ENCODE measurements at places on chromosomes 2 and 18.

DNA sequence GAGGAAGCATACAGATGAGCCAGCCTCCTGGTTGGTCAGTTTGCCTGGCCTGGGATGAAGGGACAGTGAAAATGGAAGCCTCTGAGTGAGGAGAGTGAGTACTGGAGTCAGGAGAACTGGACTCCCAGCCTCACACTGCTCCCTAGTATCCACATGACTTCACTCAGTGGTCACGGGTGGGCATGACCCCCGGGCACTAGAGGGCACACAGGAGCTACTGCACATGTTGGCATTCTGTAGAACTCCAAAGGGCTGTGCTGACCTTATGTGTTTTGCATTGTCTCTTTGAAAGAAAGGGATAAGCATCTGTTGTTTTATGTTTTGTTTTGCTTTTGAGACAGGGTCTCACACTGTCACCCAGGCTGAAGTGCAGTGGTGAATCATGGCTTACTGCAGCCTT, 23.7 kb downstream of the NCAPH start:
- no peak for DNase-seq

DNA sequence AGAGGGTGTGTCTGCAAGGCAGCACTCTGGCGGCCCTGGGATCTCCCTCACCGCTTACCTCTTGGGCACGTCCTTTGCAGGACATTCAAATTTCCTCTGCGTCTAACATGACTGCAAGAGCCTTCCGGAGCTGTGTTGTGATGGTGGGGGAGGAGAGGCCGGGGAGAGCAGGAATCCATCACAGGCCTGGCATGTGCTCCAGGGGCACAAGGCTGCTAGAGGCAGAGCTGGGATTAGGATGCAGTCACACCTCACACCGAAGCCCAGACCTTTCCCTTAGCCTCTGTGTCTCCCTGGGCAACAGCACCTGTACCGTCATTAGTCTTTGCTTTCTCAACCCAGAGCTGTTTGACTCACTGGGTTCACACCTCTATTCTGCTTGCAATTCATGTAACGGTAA, 111.3 kb downstream of the CMPK2 start:
- no peak for DNase-seq

DNA sequence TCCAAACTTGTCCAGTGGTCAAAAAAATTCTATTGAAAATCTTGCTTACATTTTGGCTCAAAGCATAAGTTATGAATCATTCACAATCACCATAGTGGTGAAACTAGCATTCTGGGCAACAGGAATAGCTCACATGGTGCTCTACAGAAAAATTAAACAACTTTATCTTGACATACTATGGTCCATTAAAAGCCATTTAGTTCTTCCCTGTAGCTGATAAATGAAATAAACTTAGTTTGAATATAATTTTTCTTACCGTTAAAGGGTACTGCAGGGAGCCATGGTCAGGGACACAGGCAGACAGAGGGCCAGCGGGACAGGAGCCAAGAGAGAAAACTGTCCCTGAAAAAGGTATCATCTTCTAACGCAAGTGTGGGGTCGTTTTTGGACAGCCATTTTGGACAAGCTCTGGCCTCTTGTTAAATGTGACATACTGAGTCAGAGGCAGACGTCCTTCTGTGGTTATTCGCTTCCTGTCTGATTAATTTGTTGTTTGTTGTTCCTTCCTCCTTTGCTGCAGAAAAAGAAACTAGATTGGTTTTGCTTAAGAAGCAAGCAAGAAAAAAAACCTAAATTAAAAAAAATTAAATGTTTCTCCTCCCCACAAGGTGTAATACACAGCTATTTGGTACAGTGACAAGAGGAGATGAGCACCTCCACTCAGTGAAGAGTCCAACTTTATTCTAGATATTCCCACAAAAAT, at the start of gene WIPF1:
WIPF1 (minus strand) TSS at position 460 of the 703 bp plus-strand sequence. CDS start 12,231 bp downstream, outside the sequence.
- no peak for DNase-seq

GRCh38 chr18:29172756-29173067, 995.8 kb upstream of the CDH2 start:
- no peak for DNase-seq

GRCh38 chr2:107597507-107597906, 229.2 kb upstream of the RGPD4 start:
- no peak for DNase-seq

GRCh38 chr2:218343591-218343990, 13.1 kb upstream of the CATIP start:
- no peak for DNase-seq

DNA sequence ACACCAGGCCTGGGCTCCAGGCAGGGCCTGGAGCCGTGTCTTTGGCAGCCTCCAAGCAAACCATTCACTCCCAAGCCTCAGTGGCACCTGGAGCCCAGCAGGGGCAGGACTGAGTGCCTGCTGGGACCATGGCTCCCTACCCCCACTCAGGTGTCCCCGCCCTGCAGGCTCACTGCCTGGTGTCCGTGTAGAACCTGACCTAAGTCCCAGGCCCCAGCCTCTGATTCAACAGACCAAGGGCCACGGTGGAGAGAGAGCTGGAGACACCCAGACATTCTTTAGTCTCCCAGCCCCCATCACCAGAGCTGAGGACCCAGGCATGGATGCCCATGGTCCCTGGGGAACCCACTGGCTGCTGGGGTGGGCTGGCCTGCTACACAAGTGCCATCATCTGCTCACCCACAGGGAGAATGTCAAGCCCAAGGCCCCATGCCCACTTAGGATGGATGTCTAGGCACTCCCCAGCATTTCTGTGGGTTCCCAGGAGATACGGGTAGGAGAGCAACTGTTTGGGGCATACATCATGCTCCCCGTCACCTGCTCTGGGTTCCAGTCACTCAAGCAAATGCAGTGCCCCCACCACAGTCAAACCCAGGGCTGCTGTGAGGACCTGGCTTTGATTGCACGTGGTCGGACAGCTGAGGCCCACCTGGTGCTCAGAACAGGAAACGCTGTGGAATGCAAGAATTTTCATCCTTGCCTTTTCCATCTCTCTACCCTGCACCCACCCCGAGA, 42.9 kb upstream of the ATG16L1 start:
- DNase-seq, result no peak

GRCh38 chr2:190766595-190766994, 114.0 kb upstream of the GLS start:
- DNase-seq, result no peak

DNA sequence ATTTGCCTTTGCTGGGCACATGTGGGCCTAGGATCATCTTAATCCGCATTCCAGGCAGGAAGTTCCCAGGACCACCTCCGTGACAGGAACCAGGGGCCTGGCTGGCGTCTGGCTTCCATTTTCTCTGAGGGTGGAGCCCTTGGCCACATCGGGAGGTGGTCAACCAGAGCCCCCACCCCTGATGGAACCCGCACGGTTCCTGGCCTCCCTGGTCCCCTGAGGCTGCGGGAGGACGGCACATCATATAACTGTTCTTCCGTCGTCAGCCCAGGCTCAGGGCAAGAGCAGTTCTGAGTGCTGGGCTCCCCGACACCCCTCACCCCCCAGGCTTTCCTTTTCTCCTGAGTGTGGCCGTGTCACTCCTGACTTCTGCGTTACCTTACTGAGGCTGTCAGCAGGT, 13.5 kb downstream of the ESPNL start:
- DNase-seq, result no peak

DNA sequence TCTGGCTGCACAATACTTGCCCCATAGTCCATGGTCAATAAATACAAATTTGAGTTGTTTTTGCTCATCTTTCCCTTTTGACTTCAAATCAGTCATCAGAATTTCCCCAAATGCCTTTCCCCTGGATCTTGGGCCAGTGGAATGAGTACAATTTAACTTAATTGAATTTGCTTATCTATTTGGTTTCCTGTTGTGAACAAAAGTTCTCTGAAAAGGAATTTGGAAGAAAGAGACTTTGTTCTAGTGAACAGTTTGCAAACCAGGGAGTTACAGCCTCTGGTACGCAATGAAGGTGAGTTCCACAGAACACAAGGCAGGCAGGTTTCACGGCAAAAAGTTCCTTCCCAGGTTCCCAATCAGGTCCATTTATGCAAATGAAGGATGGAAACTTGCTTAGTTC, 1.2 kb upstream of the UGT1A1 start:
- no peak for DNase-seq

DNA sequence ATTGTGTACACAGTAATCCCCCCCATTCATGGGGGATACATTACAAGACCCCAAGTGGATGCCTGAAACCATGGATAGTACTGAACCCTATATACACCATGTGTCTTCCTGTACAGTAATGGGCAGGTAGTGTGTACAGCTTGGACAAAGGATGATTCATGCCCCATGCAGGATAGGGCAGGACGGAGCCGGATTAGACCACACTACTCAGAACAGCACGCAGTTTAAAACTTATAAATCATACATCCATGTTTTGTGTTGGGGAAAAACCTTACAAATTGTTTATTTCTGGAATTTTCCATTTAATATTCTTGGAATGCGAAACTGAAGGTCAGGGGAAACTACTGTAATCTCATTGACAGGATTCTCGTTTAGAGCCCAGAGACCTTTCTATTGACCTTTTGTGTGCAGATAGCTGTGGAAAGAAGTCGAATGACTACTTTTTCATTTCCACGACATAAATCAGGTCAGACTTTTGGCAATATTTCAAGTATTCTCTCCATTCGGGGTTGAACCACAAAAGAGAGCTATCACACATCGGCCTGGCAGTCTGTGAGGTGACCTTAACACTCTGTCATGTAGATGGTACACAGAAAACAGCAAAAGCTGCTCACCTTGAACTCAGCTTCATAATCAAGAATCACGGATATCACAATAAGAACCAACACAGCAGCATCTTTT, 9.9 kb upstream of the YPEL5 start:
- DNase-seq, result no peak

DNA sequence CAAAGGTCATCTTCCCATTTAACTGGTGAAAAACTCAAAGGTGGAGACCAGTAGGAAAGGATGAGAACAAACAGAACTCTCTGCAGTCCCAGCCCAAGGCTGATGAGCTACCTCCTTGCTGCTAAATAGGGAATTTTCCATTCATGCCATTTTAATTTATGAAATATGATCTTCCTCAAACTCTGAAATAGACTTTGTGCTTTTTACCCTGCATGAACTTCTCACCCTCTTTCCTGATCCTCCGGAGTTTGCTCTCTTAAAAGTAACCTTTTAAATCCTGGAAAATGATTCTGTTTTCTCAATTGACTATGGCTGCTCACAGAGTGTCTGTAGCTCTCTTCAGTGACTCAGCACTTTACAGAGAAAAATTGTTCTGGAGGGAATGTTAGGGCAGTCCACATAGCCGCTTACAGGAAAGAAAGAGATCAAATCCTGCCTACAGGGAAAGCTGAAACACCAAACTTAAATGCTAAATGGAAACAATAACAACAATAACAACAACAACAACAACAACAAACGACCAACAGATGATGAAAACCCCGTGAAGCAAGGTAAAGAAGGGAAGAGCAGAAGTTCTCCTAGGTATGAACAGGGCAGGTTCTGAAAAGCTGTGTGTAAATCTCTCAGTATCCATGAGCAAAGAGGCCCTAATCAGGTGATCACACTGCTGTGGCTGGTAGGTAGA, 79.8 kb upstream of the SESTD1 start:
- DNase-seq, result no peak

DNA sequence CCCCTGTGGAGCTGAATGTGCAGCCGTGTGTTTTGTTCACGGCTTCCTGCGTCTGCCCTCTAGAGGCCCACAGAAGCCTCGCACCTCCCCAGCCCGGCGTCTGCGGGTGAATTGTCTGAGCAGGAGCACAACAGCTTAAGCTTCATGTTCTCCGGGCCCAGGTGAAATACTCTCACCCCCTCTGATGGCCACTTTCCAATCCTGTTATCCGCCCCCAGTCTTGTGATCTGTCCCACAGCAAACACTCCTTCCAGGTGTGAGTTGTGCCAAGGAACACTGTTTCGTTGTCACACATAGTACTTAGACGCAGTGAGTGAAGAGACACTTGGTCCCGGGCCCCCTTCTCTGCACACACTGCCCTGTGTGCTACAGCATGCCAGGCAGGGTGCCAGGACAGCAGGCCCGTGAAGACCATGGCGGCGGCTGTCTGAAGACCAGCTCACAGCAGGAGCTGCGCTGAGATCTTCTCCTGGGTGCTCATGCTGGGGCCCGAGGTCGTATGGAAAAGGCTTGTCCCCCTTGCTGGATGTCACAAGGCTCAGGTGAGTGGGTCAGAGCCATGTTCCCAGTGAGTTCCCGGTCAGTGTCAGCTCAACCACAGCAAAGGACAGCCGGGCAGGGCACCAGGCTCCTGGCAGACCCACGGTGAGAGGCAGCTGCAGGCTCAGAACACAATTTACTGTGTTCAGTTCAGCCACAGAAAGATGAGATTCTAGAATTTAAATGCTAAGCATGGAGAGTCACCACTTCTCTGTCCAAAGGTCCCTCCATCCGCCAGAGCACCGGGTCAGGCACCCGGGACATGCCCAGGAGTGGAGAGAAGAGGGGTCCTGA, 6.8 kb upstream of the PXDN start:
- DNase-seq, result peak; percentile 46

DNA sequence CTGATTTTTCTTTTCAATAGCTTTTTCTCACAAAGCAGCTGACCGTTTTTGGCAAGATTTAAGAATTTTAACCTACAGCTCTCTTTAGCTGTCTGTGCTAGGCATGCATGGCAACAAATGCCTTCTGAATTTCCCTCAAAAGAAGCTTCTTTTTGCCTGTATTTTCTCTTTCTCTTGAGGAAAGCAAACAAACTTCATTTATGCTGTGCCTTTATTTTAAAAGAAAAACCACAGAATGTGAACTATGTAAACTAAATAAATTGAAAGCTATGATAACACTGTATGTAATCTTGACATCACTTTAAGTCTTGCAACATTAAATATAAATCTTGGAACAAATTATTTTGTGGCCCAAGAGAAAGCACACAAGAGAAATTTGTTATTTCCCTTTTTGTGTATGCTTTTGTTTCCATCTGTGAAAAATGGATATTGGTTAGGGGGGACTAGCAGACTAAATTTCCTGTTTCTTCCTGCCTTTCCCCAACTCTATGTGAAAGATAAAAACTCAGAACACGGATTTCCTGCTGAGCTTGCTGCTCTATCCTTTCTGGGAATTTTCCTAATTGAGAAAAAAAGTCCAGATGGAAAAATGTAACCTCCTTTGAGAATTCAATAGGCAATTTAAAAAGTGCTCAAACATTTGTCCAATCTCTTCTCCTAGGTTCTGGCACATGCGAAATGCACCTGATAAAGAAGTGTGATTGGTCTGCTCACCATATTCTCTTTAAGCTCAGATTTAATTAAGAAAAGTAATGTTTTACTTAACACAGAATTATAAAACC, 20.9 kb upstream of the TFPI start:
- no peak for DNase-seq

DNA sequence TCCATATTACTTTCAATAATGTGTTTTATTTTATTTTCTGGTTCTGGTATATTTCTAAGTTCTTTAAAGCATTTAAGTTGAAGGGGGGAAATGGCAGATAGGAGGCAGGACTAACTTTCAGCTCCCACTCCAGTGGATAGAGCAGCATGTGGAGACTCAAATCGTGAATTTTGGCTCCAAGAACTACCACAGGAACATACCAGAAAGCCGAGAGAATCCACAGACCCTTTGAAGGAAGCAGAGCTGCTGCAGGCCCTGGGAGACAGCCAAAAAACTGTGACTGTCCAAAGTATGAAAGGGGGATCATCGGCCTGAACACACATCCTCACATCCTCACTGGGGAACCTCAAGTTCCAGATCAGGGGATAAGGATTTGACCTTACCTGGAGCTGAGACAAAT, 207.6 kb upstream of the VWC2L start:
- DNase-seq, result no peak

Data from stimulated activated CD4-positive, alpha-beta T cell treated with anti-CD3 and anti-CD28 coated beads, Interleukin-4, amount 100 ng/mL, for 48 hours (primary cell).